ENCODE measurements at places on chromosomes 16 and 17.

DNA sequence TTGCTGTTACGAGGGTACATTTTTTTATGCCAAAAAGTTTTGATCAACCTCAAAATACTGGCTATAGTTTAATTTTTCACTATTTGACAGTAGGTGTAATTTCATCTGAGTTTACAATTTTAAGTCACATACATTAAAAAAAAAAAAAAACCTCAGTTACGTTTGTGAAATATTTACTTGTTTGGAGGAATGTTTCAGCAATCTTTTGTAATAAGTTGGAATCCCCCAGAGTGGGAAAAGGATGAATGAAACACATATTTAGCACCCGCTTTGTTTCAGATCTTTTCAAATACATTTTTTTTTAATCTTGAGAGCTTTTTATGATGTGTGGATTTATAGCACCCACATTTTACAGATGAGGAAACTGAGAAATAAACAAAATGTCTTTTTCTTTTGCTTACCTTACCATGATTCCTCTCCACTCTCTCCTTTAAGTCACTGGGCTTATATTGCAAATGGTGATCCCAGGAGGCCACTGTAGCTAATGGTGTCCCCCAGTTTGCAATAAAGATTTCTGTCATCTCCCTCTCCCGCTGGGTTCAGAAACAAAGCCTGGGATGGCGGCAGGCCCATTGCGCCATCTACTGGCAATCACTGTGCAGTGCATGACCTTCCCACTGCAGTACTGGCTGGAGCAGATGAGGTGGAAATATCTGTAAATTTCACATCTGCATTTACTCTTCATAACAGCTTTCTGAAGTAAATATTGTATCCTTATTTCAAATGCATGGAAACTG is 27.7 kb downstream of the TBC1D3B start:
- peak; percentile 32 for DNase-seq

- DNase-seq: no peak
Observed at GRCh38 chr16:47854737-47855136, 301.1 kb downstream of the ABCC12 start.

DNA sequence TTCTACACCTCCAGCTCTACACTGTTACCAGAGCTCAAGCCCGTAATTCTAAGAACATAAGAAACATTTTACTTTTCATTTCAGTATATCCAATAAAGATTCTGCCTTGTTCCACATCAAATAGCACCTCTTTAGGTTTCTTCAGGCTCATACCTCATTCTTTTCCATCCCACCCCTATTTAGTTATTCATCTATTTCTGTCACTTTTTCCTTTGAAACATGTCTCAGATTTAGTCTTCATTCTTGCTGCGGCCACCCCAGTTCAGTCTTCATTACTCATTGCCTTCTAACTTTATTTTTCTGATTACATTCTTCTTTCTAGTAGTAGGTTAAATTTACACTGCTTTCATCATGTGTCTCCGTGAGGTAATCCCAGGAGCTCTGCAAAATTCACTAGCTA is 33.5 kb downstream of the PPM1E start:
- no peak for DNase-seq

GRCh38 chr16:85185303-85186100 is 73.2 kb upstream of the CIBAR2 start:
- DNase-seq: no peak

GRCh38 chr17:65171752-65172151 is 34.6 kb downstream of the RGS9 start:
- DNase-seq: no peak

GRCh38 chr16:31527734-31528274 is at the start of gene AHSP:
Gene AHSP, plus strand, starts transcription at chr16:31527900. Its CDS starts 240 bp downstream, at chr16:31528140.
- DNase-seq: no peak

GRCh38 chr17:81200695-81201580 is 21.8 kb downstream of the CEP131 start:
- DNase-seq: no peak

GRCh38 chr16:4624827-4625559 is 367 bp downstream of the MGRN1 start:
- peak; percentile 54 for DNase-seq

GRCh38 chr17:28018439-28019070 is 23.9 kb upstream of the NLK start:
- no peak for DNase-seq

DNA sequence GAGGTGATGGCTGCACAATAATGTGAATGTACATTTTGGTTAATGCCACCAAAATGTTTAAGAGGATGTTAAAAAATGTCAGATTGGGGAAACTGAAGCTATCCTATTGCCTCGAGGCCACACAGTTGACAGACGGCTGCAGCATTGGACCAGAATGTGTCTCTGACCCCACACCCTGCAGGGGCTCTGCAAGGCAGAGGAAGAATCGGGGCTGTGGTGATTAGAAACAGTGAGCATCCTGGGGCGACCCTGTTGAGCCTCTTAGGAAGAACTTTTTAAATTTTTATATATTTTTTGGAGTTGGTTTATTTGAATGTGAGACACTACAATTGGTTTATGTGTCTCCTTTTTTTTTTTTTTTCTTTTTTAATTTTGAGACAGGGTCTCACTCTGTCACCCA is 15.0 kb upstream of the ADORA2B start:
- no peak for DNase-seq

DNA sequence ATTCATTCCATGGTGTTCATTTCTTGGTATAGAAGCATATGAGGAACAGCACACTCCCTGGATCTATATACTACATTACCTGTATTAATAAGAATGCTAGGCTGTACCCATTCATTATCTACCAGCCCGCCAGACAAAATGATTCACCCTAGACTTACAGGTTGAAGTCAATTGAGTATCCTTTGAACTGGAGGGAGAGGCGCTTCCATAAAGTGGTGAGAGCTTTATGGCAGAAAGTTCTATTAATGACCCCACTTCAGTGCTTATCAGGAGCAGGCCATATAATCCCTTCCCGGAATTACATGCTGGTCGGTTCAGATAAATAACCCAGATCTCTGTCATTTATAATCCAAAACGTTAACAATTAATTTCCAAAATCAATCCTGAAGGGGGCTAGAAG is 44.5 kb upstream of the TOX3 start:
- DNase-seq: no peak

DNA sequence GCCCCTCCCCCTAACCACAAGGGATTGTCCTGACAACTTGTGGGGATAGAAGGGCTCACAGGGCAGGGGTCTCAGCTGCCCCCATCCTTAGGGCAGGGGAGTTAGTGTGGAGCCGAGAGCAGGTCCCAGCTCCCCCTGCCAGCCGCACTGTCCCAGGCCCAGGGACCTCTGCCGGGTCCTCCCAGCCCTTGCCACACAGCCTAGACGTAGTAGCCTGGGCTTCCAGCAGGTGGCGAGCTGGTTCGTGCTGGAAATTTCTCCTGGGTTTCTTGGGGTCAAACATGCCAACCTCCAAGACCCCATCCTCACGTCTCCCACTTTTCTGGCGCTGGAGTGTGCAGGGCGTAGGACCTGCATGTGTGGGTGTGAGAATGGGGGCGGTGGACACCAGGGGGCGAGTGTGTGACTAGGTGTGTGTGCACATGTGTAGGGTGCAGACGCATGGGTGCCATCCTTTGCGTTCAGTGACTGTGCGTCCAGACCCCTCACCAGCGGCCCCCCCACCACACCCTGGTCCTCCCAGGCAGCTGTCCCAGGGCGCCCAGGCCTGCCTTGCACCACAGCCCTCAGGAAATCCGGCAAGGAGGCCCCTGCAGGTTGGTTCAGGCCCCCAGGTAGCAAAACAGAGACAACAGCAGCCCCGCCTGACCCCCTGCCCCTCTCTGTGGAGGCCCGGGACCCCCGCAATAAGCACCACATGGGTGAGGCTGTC is 29.5 kb downstream of the SBK1 start:
- DNase-seq: no peak

DNA sequence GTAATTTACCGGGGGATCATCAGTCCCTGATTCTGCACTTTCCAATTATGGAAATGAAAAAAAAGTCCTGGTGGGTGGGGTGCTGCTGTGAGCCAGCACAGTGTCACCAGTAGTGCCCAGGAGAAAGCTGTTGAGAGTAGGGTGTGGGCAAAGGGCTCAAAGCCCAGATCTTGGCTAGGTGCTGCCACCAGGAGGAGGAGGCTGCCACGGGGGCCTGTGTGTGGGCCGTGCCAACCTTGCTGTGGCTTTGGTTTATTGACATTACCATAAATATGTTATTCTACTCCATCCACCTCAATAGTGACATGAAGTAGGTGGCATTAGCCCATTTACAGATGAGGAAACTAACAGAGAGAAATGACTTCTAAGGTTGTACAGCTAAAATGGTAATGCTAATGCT is 6.7 kb upstream of the PRPSAP2 start:
- no peak for DNase-seq

DNA sequence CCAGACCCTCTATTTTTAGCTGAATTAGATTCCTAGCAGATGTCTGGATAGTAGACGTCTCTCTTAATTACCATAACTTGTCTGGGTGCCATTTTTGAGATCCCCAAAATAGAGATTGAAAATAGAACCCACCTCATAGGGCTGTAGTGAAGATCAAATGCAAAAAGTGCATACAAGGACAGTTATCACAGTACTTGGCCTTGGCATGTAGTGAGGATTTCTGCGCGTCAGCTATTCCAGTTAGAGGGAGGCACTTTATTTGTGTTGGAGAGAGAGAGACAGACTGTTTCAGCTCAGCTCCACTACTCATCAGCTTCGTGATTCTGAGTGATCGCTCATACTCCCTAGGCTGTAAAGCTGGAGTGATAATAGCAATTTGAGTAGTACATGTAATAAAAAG is 59.6 kb upstream of the CDH13 start:
- no peak for DNase-seq

GRCh38 chr16:1535391-1536291 is 2.2 kb downstream of the TMEM204 start:
- DNase-seq: no peak

GRCh38 chr16:27892879-27893278 is 170.6 kb downstream of the GSG1L start:
- no peak for DNase-seq

GRCh38 chr17:54662978-54663876 is 237.4 kb upstream of the TOM1L1 start:
- DNase-seq: no peak
